ENCODE measurements at places on chromosomes 1 and 21.
A peak's percentile ranks its signal among the peaks of the same experiment; 100 is the strongest.

- DNase-seq, result peak; percentile 82
These were observed at the start of gene FMO5 for GRCh38 chr1:147225193-147225730. TSS of gene FMO5 (minus strand) at chr1:147225339. CDS start at chr1:147225029, 310 bp downstream.

- no peak for DNase-seq
These were observed 2.9 kb downstream of the CRNN start for GRCh38 chr1:152411134-152411533.

DNA sequence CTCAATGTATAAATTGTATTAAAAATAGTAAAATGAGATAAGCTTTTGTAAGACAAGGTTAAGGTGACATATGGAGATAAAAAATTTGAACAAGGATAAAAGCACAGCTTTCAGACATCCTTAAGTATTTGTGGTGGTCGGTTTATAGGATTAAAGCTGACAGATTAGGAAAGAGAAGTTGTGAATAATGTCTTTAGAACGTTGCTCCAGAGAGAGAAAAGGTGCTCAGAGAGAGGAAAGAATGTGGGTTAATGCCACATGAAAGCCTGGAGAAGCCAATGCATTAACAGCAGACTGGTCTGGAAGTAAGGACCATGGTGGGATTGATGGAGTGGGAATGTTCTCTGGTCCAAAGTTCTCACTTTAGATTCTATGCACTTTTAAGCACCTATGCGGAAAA, 44.8 kb downstream of the ATP6V1G3 start:
- no peak for DNase-seq

DNA sequence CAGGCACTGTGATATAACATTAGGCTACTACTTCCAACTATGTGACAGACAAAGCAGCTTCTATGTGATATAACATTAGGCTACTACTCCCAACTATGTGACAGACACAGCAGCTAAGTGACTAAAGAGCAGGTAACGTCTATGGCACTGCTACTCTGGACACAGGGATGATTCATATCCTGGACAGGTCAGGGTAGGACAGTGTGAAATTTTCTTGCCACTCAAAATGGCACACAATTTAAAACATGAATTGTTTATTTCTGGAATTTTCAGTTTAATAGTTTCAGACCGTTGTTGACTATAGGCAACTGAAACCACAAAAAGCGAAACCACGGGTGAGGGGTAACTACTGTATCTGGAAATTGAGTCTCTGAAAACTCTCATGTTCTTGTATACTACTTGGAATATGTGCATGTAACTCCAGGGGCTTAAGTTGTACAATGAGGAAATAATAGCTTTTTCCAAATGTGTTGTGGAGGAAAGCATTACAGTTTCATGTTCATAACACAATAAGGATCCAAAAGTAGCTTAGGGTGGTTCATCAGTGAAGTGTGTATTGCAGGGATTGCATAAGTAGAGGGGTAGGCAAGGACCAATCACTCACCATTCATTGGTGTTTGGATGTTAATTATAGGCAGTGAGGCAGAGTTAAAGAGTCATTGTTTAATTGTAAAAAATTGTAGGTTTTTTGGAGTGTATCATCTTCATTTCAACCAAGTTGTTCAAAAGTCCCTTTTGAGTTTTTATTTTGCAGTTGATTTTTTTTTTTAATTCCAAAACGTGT, 5.3 kb downstream of the DTL start:
- DNase-seq, result no peak

DNA sequence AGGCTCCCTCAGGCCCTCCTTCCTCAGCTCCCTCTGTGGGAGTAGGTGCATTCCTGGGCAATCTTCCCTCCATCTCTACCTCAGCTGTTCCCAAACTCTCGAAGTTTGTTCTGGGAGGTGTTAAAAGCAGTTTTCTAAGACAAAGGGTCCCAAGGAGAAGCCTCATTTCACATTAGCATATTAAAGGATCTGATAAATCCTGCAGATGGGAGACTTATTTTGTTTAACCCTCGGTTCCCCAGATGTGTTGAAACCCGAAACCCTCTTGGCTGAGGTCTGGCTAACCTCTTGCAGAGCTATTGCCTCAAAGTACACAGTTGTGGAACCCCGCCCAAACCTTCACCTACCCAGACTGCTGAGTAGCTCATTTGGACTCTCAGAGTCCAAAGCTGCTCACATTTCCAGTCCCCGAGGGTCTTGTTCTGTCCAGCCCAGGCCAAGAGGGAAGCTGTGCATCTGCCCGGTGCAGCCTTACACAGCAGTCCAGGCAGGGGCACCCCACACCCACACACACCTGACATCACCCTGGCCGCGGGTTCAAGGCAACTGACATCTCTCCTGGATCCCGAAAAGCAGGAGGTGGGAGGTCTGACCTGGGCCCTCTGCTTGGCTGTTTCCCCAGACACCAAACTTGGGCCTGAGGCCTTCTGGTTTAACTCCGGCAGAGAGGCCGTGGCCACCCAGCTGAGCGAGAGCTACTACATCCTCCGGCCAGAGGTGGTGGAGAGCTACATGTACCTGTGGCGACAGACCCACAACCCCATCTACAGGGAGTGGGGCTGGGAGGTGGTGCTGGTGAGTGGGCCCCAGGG, 19.5 kb upstream of the SELENON start:
- DNase-seq, result no peak

DNA sequence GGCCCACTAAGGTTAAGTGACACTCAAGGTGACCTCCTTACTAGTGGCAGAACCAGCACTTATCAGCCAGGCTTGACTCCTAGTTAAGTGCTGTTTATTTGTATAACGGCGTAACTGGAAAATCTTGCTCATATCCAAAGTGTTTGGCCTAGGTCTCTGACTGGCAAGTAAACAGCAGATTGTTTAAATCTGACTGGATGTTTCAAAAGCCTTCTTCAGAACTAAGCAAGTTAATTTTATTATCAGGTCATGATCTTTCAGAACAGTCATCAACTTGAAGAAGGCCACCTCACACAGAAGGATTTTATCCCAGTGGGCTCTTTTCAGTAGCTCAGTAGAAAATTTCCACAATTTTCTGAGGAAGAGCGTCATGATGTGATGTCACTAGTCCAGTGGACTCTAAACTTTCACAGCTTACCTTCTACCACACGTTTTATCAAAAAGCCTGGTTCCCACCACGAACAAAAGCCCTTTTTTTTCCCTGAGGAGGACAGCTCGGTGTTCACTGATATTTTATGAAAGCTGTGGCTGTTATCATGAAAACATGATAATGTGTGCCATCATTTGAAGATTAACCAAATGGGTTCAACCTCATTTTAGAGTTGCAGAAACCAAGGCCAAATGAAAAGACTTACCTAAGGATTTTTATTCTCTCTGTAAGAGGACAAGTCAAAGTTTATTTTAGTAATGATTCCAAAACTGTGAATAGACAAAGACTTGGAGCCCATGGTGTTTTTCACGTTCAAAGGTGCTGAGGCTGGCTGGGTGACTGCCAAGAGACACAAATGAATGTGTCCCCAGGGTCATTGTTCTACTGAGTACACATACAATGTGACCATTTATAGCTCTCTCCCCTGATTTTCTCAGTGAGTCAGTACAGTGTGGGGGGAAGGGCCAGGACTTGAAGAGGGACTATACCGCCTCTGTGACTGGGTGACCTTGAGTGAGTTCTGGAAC, 9.1 kb downstream of the SGIP1 start:
- peak; percentile 67 for DNase-seq

DNA sequence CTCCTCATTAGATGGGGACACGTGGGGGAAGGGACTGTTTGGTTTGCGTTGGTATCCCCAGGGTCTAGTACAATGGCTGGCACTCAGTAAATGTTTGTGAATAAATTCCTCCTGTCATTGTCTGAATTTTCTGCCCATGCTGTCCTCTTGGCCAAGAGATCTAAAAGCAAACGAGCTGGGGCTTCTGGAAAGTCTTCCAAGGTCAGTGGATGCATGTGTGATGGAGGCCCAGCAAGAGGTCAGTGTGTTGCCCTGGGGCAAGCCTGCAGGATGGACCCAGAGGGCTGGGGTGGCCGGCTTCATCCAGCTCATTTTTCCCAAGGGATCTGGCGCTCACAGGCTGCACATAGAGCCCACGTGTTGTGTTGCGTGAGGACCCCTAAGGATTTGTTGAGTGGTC, 30.0 kb upstream of the JUN start:
- no peak for DNase-seq

DNA sequence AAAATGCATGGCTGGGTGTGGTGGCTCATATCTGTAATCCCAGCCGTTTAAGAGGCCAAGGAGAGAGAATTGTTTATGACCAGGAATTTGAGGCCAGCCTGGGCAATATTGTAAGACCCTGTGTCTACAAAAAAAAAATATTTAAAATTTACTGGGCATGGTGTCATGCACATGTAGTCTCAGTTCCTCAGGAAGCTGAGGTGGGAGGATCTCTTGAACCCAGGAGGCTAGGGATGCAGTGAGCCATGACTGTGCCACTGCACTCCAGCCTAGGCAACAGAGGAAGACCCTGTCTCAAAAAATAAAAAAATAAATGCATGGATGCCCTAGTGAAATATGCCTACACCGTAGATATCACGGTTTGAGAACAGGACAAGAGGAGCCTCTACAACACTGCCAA, 1331.2 kb upstream of the B3GALT2 start:
- DNase-seq, result no peak

GRCh38 chr1:14498839-14499238, 99.6 kb upstream of the KAZN start:
- no peak for DNase-seq

DNA sequence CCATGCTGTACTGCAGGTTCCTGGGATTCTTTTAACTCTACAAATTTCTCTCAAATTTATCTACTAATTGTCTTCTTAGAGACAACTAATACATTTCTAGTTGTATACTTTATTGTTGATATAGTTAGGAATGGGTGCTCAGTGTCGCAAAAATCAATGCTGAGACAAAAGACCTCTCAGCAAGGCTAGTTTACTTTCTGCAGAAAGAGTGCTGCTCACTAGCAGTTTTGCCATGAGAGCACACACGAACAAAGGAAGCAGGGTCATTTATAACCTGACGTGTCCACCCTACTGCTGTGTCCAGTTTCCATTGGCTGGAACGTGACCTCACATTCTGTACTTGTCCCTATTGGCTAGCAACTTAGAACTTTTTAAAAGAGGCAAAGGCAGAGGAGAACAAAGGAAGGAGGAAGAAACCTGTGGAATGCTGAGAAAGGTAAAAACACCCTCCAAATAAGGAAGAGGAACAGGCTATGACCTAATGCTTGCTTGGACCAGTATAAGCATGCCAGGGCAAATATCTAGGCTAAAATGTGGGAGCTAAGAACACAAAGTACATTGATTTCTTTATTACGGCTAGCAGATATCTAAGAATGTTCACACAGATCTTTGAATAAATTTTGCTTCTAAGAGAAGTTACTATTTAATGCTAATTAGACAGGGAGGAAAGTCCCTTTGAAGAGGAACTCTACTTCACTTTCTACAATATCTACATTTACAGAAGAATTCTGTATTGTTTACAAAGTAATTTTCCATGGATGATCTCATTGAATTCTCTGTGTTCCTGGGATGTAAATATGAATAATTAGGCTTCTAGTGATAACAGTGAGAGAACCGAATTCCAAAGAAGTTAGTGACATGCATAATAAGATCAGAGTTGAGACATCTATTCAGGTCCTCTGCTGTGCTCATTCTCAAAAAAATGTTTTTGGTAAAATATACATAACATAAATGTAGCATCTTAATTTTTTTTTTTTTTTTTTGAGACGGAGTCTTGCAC, 86.0 kb upstream of the MAP10 start:
- no peak for DNase-seq

DNA sequence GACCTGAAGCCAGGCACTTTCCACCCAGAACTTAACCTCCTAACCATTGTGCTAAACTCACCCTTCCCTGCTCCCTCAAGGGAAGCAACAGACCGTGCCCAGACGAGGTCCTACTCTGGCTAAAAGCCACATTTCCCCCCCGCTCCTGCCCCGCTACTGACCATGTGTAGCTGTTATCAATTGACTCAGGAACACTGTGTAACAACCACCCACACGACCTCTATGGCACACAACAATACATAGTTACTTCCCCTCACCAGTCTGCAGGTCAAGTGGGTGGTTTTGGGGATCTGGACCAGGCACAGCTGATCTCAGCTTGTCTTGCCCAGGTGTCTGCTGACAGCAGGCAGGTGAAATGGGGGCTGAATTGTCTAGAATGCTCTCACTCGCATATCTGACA, 40.1 kb downstream of the CAMK2N1 start:
- DNase-seq, result no peak

DNA sequence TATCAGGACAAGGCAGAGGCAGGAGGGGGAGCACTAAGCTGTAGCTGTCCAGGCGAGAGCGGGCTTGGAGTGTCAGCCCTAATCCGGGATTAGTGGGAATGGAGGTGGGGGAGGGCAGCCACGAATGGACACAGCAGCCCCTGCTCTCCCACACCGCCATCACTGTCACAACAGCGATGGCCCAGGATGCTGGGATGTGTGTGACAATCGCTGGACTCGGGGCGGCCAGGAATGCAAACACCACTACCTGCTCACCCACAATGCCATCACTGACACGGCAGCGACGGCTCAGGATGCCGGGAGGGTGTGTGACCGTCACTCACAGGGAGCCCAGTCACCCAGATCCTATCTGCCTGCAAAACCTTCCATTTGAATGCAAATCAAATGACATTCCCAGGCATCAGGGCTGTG, 2.9 kb downstream of the C2CD2 start:
- DNase-seq, result no peak

GRCh38 chr1:228180959-228181644, 15.5 kb downstream of the IBA57 start:
- no peak for DNase-seq

GRCh38 chr1:7644086-7644485, 127.0 kb upstream of the VAMP3 start:
- DNase-seq, result no peak

GRCh38 chr1:903721-904271, 19.9 kb upstream of the SAMD11 start:
- DNase-seq, result no peak

DNA sequence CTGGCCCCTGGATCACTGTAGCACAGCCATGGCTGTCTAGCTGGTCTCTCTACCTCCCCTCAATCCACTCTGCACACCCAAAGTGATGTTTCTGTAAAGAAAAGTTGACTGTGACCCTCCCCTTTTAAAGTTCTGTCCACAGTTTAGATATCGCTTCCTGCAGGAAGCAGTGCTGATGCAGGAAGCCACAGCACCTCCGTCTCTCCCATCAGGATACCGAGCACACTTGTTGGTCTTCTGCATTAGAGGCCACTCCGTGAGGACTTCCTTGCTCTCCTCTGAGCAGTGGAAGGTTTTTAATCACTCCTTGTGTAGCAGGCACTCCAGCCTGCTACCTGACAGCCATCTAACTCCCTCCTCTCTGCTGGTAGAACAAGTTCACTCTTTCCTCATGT, 69.5 kb downstream of the GADD45A start:
- DNase-seq, result no peak

DNA sequence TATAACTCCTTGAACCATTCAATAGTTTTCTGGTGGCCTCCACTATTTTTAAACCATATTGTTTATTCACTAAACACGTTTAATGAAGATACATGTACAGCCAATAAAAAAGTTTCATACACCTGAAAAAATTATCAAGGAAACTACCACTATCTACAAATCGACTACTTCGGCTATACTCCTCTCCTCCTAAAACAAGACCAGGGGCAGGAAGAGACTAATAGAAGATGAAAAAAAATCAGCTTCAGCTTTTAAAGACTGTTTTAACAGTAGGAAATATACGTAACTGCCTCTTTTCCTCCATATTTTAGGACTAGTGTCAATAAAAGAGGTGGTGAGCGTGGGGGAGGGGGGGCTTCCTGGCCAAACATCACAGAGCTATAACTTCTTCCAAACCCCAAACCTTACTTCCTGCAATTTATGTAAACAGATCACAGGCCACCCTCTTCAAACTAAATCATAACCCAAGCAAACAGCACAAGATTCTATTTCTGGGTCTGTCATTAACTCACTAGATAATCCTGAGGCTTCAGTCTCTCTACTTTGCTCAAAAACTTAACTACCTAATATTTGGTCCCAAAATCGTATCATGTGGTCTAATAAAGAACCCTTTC, 15.1 kb downstream of the FOXJ3 start:
- no peak for DNase-seq

Measured in NCI-H526 treated with DMSO at 0.1 percent for 48 hours (cell line).